ENCODE measurements at places on chromosomes 1 and 21.

DNA sequence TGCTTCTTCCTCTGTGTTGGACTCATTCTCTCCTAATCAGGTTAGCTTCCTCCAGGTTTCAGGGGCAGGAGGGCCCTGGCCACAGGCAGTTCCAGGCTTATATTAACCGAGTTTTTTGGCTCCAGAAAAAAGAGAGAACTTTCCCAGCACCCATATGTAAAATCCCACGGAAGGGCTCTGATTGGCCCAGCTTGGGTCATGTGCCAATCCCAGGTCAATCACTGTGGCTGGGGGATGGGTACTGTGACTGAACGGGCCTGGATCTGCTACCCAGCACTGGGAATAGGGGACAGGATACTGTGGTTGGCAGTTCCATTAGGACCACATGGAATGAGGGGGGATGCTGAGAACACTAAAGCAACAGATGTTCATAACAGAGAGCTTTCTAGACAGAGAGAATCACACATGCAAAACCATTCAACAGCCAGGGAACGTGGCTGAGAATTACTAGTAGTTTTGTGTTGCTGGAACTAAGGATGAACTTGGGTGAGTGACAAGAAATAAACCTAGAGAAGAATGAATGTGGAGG lies 51.1 kb upstream of the NEK2 start:
- DNase-seq: peak; percentile 43

DNA sequence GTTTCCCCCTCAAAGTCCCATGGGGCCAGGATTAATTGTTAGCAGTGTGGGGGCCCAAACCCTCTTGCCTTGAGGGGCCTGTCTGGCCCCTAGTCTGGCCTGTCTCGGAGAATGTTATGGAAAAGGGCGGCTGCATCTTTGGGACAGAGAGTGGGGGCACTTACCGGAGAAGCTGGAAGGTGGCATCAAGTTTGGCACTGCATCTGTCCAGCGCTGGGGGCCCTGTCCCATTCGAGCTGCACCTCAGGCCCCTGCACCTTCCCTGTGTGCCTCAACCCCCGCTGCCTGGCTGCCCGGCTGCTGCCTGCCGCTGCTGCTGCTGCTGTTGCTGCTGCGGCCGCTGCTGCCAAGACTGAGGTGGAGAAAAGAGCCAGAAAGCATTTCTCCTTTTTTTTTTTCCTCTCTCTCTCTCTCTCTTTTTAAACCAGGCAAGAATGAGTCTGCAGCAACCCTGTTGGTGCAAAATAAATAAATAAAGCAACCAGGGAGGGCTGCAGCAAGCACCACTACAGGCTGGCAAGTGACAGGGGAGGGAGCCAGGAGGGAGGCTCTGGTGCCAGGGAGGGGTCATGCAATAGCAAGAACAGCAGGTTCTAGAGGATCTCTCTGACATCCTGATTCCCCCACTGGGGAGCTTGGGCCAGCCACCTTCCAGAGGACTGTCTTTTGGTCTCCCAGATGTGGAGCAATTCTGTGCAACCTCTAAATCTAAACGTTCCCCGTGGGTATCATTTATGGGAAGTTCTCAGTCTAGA lies at the start of gene LINGO4:
LINGO4 (minus strand) TSS at position 354 of the 755 bp plus-strand sequence. CDS start 2,715 bp downstream, outside the sequence.
- DNase-seq: no peak

- no peak for DNase-seq
Measured at GRCh38 chr1:215345766-215346165, 221.3 kb upstream of the KCTD3 start.

DNA sequence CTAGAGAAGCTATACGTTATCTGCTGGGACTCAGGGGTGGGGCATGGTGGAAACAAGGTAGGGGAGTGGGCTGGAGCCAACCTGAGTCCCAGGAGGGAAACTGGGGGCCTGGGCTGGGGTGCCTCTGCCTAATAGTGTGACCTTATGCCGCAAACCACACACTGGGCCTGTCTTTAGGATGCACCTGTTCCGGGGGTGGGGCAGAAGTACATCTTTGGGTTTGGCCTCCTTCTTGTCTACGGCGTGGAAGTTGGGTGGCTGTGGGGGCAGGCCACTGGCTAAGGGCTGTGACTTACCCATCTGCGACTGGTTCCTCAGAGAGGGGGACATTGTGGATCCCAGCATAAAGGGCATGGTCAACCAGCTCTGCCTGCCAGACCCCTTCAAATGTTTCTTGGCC lies 44.2 kb downstream of the FAAH start:
- DNase-seq: no peak

GRCh38 chr1:28136169-28136921 lies 40.1 kb downstream of the PTAFR start:
- no peak for DNase-seq

GRCh38 chr21:22754746-22755145 lies 1756.5 kb downstream of the NCAM2 start:
- DNase-seq: peak; percentile 30

- no peak for DNase-seq
Measured at GRCh38 chr1:89390707-89391106, 26.8 kb downstream of the GBP6 start.

DNA sequence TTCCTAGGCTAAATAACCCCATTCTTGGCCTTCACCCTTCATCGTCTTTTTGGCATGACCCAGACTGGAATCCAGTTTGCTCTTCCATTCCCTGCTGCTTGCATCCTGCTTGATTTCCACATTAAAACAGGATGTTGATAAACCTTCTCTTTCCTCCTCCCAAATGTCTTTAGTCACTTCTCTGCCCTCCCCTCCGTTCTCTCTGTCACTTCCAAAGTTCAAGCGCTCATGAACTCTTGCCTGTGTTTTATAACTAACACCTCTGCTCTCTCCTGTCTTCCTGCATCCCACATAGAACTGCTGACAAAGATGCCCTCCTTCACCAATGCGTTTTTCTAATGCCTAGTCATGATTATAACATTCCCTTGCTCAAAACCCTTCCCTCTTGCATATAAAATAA lies 65.6 kb upstream of the SLC44A3 start:
- no peak for DNase-seq

- DNase-seq: no peak
Measured at GRCh38 chr1:245888809-245889208, 618.3 kb downstream of the SMYD3 start.

- DNase-seq: no peak
Measured at GRCh38 chr1:30728832-30729638, 5.7 kb upstream of the MATN1 start.
